ENCODE measurements at places on chromosomes 2 and 18. TPM values are rescaled to one million over a fixed set of nuclear protein-coding genes. Genes with fewer than 3 reads are reported as not detected.

Gene ALK
- total RNA-seq = not detected

Gene L3MBTL4
- total RNA-seq = 1.7 TPM

Gene IL36A
- not detected for total RNA-seq

Gene IL36B
- not detected for total RNA-seq
